ENCODE measurements at places on chromosomes 3 and 15.

GRCh38 chr3:15345066-15345607 lies 12.8 kb upstream of the SH3BP5 start:
- no peak for DNase-seq

GRCh38 chr3:99498550-99499234 lies 139.7 kb upstream of the COL8A1 start:
- DNase-seq = no peak

DNA sequence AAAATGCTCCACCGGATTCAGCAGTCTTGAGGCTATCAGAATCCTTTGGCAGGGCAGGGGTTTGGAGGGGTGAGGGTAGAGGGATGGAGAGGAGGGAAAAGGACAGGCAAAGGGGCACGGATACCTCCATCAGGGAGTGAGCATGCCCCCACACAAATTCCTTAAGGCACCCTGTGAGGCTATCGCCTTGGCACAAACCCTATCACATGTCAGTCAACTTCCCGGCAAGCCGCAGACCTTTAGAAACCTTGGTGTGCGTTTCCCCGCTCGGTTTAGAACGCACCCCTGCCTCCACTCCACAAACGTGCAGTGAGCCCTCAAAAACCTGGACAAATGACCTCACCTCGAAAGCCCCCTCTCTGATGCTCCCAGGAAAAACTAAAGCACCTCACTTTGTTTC lies 422 bp upstream of the SETMAR start:
- no peak for DNase-seq

DNA sequence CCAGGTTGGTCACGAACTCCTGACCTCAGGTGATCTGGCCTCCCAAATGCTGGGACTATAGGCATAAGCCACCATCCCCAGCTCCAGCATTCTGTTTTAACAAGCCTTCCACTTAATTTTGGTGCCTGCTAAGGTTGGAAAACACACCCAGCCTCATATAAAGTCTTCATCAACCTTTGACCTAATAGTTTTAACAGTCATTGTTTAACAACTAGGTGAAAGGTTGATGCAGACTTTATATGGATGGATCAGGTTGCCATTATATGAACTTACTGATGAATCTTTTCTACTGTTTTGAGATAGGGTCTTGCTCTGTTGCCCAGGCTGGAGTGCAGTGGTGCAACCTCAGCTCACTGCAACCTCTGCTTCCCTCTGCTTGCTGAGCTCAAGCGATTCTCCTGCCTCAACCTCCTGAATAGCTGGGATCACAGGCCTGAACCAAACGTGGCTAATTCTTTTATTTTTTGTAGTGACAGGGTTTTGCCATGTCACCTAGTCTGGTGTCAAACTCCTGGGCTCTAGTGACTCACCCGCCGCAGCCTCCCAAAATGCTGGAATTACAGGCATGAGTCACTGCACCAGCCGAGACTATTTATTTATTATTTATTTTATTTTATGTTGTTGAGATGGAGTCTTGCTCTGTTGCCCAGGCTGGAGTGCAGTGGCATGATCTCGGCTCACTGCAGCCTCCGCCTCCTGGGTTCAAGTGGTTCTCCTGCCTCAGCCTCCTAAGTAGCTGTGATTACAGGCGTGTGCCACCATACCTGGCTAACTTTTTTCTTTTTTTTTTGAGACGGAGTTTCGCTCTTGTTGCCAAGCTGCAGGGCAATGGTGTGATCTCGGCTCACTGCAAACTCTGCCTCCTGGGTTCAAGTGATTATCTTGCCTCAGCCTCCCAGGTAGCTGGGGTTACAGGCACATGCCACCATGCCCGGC lies 3.1 kb upstream of the RPAP1 start:
- no peak for DNase-seq

GRCh38 chr15:60592371-60593169 lies 113.6 kb upstream of the ICE2 start:
- DNase-seq = peak; percentile 73

DNA sequence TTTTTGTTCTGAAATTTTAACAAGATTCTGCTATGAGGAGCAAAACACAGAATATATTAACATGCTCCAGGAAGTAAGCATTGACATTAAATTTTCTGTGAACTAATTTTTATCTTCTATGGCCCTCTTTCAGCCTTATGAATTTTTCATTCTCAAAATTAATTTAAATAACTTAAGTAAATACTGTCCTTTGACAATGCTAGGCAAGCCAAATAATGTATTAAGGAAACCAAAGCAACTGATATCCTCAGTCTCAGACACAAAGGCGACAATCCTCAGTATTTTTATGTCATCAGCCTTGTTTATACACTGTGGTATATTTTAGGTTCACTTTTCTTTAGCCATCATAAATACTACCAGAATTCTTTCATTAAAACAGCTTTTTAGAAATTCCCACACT lies 159.8 kb downstream of the CGGBP1 start:
- no peak for DNase-seq

DNA sequence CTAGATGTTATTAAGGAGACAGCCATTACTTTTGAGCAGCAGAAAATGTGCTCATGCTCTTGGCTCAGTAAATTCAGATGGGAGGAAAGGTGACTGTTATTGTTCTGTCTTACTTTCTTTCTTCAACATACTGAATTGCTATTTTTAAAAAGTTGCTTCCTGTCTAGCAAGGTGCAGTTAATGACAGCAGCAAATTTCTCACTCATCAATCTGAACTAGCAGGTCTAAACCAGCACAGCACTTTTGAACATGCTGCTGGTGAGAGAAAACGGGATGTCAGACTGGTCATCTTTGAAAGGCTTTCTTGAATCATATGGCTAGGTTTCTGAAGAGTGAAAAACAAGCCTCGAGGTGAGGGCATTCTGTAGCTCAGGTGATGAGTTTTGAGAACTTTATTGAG lies 384.7 kb downstream of the MFSD1 start:
- no peak for DNase-seq

GRCh38 chr3:30452446-30452845 lies 154.0 kb upstream of the TGFBR2 start:
- DNase-seq = no peak

- DNase-seq = no peak
Measured at GRCh38 chr15:65088643-65089021, 12.1 kb downstream of the KBTBD13 start.

DNA sequence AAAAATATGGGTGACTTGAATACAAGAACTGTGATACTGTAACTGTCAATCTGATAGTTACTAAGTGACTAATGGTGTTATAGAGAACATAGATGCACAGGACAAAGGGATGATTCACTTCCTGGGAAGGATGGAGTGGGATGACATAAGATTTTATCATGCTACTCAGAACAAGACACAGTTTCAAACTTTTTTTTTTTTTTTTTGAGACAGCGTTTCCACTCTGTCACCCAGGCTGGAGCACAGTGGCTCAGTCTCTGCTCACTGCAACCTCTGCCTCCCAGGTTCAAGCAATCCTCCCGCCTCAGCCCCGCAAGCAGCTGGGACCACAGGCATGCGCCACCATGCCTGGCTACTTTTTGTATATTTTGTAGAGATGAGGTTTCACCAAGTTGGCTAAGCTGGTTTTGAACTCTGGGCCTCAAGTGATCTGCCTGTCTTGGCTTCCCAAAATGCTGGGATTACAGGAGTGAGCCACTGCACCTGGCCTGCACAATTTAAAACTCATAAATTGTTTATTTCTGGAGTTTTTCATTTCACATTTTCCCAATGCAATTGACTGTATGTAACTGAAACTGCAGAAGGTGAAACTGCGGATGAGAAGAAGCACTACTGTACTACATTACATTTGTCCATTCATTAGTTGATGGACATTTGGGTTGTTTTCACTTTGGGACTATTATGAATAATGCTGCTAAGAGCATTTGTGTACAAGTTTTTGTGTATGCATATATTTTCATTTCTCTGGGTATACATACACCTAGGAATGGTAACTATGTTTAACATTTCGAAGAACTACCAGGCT lies 40.6 kb downstream of the ADIPOQ start:
- no peak for DNase-seq

DNA sequence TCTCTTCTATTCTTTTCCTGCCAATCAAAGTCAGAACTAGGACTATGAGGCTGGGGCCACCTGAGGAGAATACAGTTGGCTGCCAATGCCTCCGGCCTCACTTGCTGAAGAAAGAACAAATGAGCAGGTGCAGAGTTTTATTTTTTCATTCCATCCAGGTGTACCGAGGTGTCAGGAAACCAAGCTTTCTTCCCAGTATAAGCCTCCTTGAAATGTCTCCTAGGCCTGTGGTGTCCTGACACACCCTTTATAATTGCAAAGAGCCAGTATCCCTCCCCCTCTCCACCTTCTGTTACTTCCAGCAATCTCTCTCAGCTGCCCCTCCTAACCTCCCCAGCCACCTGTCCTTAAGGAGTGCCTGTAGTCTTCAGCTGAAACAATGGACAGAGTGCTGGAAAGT lies 127.9 kb downstream of the SLC9A9 start:
- no peak for DNase-seq

- no peak for DNase-seq
Measured at GRCh38 chr3:128318275-128318941, 148.3 kb downstream of the DNAJB8 start.

DNA sequence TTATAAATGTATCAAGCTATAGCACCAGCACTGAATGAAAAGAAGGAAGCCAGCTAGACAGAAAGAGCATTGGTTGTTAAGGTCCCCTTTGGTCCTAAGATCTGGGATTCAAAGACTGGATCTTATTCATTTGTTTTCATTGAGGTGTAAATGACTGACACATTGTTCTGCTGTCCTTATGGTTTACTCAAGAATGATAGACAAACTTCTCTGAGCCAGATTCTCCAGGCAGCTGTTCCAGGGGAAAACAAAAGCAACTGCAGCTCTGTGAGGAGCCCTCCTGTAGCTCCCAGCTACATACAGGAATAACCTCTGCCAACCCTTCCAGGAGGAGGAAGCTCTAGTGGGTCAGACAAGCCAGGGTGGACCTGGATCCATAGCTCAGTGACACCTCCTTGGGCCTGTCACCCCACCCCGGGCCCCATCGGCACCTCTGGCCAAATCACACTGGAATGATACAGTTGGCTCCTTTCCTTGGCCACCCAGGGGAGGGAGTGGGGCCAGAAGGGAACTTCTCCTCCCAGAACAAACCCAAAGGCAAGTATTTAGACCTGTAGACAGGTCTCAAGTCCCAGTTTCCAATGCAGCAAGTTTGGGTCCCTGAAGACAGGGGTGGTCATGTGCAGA lies 57.8 kb downstream of the ZNF621 start:
- DNase-seq = no peak

DNA sequence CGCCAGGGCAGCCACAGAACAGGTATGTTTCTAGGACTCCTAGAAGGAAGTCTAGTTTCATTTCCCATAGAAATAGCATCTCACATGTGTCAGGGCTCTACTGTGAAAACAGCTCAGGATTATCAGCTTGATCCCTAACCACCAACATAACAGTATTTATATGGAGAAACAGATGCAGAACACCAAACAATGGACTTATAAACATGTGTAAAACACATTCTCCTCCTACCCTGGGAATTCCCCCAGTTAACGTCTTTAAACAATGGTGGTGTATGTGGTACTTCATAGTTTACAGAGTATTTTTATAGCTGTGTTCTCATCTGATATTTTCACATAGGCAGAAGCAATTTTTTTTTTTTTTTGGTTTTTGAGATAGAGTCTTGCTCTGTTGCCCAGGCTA lies 9.7 kb downstream of the TNFSF10 start:
- no peak for DNase-seq

DNA sequence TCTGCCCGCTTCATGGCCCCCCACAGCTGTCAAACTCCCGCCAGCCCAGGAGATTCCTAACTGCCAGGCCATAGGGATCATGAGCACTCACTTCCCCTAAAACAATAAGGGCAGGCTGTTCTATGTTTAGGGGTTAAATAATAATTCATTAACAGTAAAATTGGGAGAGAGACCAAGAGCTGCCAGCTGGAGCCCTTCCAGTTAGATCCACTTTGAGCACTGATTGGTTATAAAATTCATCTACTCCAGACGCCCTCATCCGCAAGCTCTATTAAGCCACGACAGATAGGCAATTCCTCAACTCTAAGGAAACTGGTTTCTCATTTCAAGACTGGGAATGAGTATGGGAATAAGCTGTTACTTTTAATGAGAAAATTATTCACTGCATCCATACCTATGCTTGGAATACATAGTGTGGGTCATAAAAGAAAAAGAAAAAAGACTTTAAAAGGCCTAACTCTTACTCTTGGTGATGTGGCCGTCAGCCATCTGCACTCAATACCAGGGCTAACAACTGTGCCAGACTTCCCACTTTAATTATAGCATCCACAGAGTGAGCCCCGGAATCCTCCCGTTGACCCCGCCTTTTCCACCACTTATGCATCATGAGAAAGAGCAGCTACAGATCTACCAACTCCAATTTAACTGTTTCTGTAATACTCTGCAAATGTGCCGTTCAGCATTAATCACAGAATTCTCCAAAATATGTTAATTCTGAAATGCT lies 44.5 kb downstream of the IL17RD start:
- DNase-seq = no peak

DNA sequence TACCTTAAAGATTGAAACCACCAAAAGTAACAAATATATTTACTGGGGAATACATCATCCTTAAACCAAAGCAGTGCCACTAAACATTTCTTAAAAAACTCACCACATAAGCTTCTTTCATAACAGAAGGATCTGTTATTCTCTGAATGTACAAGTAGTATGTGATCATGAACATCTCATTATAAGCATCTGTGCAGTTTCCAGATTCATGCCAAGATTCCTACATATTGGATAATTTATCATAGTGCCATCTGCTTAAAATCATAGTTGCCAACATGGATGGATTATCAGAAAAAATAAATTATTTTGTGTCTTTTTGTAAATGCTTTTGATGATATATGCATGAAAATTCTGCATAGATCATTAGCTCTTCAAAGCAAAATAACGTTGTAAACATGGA lies 21.8 kb upstream of the BCHE start:
- DNase-seq = no peak

- DNase-seq = no peak
Measured at GRCh38 chr15:91129436-91129835, 29.4 kb downstream of the SV2B start.

DNA sequence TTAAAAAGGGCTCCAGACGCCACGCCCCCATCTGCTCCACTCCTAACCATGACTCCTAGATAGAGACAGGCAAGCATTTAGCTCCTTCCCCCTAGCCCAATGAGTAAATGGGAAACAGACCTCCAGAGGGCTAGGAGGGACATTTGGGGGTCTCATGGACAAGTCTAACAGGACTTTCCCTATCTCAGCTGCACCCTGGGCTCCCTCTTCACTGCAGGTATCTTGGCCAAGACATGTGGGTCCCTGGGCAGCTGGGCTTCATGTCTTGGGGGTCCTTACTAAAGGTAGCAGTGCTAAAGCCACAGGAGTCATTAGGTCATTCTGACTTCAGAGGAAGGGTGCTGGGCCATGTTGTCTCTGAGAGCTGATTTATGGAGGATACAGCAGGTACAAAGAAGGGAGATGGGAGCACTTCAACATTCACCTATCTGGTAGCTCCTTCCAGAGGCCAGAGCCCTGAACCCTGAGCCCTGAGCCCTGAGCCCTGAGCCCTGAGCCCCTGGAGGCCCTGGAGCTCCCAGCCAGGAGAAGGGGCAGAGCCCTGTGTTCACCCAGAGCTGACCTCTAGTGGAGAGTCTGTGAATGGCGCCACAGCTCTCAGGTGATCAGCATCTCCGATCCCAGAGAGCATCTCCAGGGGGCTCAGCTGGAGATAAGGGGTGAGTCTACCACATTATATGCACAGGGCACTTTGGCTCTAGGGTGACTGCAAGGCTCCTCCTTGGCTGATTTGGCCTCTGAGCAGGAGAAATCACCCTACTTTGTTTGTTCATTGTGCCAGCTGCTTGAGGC lies 40.1 kb upstream of the EPHB1 start:
- no peak for DNase-seq

GRCh38 chr15:85541744-85542143 lies 161.3 kb downstream of the AKAP13 start:
- DNase-seq = no peak

Measured in stimulated activated effector memory CD8-positive, alpha-beta T cell treated with anti-CD3 and anti-CD28 coated beads, Interleukin-12 subunit alpha, Interleukin-12 subunit beta, amount 100 ng/mL, for 72 hours (primary cell).